AG10803 (cell line): ENCODE measurements at places on chromosomes 13 and 19.

DNA sequence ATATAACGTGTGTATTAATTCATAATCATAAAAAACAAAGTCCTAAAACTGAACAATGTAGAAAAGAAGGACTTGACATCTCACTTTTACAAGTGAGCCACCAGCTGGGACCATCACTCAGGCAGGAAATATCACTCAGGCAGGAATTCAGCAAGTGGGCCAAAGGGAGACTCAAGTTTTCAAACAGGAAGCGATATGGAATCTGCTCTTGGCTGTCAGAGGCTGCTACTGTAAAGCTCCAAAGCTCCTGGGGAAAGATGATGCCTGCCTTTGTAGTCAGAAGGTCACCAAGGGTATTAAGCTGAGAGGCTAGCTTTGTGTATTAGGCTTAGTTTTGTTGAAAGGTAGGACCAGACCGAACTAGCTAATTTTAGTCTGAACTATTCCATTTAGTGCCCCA, 5.5 kb upstream of the AKAP11 start:
- peak; percentile 58 for DNase-seq

GRCh38 chr13:40168425-40169166, 497.8 kb downstream of the FOXO1 start:
- no peak for DNase-seq

- DNase-seq: no peak
Measured at GRCh38 chr13:42384265-42384664, 112.3 kb downstream of the AKAP11 start.

- DNase-seq: no peak
Measured at GRCh38 chr13:24670961-24671381, 9.2 kb upstream of the ATP12A start.

- DNase-seq: no peak
Measured at GRCh38 chr19:46726551-46726950, 9.6 kb upstream of the PRKD2 start.

- no peak for DNase-seq
Measured at GRCh38 chr13:98940325-98941001, 37.4 kb downstream of the DOCK9 start.
